ENCODE measurements at places on chromosomes 2 and 18.

GRCh38 chr2:42064417-42064942 lies 16.7 kb downstream of the PKDCC start:
- no peak for DNase-seq

- DNase-seq = no peak
These were observed at the start of gene SH3BP4 for GRCh38 chr2:234951664-234952269. Gene SH3BP4, plus strand, starts transcription at chr2:234952017. Its CDS starts 82,986 bp downstream, at chr2:235035003.

GRCh38 chr2:46246790-46247189 lies 50.4 kb upstream of the EPAS1 start:
- DNase-seq = no peak

DNA sequence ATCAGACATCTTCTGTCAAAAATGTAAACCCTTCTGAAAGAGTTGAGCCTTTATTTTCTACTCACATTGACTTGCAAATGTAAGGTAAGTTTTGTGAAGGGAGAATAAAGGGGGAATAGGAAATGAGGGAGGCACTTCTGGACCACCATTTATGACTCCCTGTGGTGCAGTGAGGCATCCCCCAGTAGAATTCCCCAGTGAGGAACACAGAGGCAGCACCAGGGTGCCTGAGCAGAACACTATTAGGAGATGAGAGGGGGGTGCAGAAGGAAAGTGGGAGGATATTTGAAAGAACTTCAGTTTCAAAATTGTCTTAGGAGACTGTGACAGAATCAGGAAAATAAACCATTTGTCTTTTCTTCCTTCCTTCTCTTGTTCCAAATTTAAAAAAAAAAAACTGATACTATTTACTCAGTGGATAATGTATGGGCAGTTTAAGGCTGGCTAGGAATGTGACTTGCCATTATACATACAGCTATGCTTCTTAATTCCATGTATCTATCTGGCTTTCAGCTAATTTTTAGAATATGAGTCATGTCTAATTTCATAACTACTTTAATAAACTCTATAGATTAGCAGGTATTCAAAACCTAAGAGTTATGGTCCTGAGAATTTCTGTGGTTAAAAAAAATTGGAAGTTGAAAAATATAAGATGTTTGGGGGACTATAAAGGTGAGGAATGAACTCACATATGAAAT lies 478.1 kb upstream of the CHAC2 start:
- DNase-seq = no peak

DNA sequence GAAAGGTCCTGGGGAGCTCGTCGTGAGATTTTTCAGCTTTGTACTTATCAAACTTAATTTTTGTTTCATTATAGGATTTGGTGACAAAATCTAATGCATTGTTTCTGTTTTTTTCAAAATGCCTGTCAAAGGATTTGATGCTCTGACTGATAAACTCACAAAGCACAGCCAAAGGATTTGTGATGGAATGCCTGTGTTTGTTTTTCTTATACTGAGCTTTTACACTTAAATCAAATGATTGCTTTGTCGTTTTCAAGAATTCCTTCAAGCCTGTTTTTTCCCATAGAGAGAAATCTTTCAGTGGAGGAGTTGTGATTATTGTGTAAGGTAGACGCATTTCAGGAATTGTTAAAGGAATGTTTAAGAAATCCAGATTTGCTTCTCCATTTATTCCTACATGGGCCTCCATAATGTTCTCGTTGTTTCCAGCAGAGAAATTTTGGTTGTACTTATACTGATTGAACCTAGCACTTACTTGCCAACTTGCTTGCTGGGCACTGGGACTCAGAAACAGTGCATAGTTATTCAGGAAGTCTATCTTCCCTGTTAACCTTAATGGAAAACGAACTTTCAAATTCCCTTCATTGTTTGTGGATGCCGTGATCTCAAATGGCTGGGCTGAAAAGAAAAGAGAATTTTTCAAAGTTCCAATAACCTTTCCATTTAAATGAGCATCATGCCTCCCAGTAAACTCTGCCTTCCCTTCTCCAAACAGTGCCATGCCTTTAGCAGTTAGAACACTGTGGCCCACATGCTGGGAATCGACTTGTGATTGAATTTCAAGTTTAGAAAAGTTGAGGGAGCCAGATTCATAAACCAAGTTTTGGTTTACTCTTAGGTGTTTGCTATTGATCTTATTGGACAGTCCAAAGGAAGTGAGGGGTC lies 36.5 kb downstream of the APOB start:
- DNase-seq = no peak

DNA sequence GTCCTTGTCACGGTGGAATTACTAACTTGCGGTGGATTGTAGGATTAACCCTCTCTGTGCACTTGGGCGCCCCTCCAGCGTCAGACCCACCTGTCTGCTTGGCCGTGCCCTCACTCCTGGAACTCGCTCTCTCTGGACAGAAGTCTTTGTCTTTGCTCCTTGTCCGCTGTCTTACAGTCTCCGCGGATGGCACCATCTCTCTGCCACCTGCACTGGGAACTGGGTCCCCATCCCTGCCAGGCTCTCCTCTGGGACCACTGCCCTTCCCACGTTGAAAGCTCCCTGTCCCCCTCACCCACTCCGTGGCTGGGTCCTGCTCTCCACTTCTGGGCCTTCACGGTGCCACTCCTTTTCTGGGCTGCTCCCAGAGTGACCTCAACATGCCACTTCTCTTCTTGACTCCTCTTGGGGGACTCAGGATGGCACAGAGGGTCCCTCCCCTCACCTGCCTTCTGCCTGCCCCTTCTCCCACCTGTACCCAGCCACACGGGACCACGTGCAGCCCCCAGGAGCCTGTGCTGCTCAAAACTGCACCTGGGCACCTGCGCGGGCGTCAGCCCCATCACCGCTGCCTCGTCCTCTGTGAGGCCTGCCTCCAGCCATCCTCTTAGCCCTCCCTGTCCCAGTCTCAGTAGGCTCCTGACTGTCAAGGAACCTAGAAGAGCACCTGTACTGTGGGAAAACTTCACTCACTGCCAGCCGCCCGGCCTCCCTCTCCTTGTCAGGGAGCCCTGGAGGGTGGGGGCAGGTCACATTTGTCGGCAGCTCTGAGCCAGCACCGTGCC lies 11.1 kb downstream of the CNDP2 start:
- no peak for DNase-seq

GRCh38 chr18:45342653-45343052 lies 272.6 kb upstream of the SLC14A2 start:
- DNase-seq = no peak

- DNase-seq = no peak
These were observed 96.8 kb downstream of the TGFA start for GRCh38 chr2:70456585-70457495.

All from GM12864 (cell line).